GDM1 (cell line): ENCODE measurements at places on chromosomes 5 and 9.

DNA sequence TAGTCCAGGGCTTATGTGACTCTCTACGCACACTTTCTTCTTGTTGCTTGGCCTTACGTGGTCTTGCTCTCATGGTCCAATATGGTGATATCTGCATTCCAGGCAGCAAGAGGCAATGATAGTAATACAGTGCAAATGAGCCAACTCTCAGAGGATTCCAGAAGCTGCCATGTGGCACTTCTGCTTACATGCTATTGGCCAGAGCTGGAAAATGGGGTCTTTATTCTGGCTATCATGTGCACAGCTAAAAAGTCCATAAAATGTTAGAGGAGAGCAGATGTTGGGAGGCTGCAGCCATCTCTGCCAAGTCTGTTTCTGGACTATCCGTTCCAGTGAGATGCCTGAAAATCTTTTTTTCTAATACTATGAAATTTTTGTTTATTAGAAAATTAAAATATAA, 2.9 kb upstream of the SEPTIN8 start:
- DNase-seq = no peak

DNA sequence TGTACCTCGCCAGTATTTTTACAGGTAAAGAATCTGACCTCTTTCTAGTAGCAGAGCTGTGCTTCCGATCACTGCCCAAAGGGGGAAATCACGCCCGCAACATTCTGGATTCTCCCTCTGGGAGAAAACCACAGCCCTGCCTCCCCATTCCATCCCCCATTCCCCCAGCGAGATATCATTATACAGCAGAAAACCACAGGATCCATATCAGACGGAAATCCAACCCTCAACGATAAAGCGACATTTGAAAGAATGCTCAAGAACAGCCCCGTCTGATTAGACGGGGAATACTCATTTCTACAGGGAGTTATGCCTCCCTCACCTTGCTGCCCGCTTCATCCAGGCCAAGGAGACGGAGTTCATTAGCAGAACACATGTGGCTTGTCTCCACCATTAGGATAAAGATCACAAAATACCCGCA, 172.8 kb downstream of the COL23A1 start:
- DNase-seq = no peak

- no peak for DNase-seq
These were observed 364.4 kb downstream of the DNAH5 start for GRCh38 chr5:13580058-13580457.

DNA sequence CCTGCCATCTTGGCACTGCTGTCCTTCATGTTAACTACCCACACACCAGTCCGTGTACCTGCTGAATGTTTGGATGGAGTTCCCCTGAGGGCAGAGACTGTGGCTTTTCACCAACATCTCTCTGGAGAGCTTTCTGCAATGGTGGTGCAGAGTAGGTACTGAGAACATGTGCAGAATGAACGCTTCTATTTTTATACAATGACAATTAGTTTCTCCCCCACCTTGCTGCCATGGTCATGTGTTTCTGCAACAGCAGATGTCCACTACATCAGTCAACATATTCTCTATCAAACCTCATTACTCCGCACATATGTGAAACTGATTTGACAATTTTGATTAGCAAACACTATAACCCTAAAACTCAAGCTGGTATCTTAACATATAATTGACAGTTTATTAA, 14.5 kb downstream of the PTCH1 start:
- DNase-seq = no peak

GRCh38 chr9:108021096-108021710, 531.6 kb upstream of the KLF4 start:
- no peak for DNase-seq

- DNase-seq = no peak
These were observed 18.1 kb upstream of the GPX3 start for GRCh38 chr5:151002250-151002649.

- DNase-seq = no peak
These were observed 313.8 kb downstream of the SLF1 start for GRCh38 chr5:94932259-94932658.

GRCh38 chr9:98380065-98380681, 124.7 kb upstream of the TBC1D2 start:
- DNase-seq = no peak

DNA sequence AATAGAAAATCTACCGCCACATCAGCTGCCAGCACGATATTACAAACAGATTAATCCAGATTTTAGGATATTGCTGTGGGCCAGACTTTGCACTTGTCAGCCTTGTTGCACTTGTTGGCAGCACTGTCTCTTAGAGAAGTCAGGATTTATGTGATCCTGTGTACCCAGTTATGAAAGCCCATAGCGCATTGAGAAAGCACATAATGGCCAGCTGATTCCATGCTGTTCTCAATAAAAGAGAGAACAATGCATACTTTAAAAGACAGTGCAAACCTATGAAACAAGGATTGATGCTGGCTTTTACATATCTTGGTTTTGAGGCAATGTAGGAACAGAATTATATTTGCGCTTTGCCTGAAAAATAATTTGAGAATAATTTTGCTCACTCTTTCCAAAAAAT, 140.8 kb downstream of the CEP120 start:
- no peak for DNase-seq

DNA sequence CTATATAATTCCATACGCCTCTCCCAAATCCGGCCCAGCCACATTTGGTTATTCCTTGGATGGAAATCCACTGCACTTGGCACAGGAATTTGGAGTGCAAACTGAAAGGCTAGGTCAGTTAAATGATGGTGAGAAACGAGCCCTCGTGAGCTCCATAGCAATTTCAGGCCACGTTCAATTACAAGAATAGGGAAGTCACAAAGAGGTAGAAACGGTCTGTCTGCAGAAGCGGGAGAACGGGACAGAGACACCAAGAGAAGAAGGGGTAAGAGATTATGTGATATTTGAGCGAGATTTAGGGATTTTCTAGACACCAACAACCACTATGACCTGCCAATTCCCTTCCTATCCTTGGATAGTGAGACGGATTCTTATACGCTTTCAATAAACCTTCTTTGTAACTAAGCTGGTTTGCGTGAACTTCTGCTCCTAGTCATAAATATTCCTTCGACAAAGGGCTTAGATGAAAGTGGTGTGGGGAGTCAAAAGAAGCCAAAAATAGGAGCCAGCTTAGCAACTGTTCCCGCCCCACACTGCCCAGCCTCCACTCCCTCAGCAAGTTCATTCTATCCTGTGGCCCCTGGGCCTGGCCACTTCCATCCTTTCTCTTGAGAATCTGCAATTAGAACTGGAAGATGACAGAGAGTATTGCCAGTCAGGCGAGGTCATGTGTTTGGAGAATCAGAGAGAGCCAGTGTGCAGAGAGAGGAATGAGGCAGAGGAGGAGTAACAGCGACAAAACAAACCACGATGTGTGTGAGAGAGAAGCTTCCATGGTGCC, 118.4 kb downstream of the ZNF608 start:
- no peak for DNase-seq

- no peak for DNase-seq
These were observed 774.8 kb downstream of the BRINP1 start for GRCh38 chr9:118594428-118594827.

DNA sequence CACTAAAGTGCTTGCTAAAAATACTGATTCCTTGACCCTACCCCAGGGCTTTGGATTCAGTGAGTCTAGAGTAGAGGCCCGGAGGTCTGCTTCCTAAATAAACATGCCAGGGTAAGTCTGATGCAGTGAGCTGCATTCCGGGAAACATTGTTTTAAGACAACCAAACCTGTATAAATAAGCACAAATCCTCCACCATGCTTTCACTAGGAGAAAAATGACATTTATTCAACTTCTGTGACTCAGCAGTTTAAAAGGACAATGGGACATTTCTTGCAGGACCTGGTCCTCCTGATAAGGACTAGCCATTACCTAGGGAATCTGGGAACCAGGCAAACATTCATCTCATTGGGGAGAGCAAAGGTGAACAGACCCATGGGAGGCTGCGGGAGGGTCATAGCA, 335.3 kb downstream of the MLLT3 start:
- no peak for DNase-seq

- DNase-seq = no peak
These were observed 16.9 kb upstream of the FREM1 start for GRCh38 chr9:14926941-14927624.

GRCh38 chr9:14146201-14146874, 167.6 kb downstream of the NFIB start:
- no peak for DNase-seq

DNA sequence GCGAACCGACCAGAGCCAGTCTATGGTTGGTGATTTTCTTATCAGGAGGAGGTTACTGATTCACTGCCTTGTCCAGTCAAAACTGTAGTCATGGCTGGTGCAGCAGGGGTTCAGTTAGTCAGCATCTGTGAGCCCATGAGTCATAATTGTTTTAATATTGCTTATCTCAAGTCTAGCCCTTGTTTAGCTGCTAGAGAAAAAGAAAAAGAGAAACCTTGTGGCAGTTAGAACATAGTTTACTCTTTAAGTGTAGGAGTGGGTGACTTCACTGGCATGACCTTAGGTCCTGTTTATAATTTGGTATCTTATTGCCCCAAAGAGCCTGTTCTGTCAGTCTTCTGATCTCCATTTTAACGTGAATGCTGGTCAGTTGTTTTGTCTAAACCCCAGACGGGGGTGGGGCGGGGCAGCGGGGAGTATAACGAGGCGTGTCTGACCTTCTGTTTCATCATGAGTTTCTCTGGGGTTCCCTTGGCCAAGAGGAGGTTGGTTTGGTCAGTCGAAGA, 76.9 kb upstream of the NFIL3 start:
- no peak for DNase-seq

GRCh38 chr5:64939772-64940510, 171.2 kb downstream of the CWC27 start:
- DNase-seq = no peak

- no peak for DNase-seq
These were observed 218.6 kb downstream of the PJA2 start for GRCh38 chr5:109191153-109191558.

GRCh38 chr5:53430618-53431252, 49.7 kb upstream of the FST start:
- DNase-seq = no peak

DNA sequence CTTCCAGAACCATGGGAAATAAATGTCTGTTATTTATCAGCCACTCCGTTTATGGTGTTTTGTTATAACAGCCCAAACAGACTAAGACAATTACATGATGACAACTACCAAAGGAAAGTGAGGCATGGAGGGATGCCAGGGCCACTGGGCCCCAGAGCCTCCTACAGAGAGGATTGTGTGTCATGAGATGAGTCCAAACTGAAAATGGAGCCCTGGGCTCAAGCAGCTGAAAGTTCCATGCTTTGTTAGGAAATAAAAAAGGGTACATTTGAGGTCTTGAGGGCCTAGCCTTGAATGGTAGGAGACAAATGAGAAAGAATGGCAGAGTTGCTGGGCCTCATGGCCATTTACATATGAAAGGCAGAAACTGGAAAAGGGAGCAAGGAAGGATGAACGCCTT, 586.5 kb downstream of the CETN3 start:
- no peak for DNase-seq

DNA sequence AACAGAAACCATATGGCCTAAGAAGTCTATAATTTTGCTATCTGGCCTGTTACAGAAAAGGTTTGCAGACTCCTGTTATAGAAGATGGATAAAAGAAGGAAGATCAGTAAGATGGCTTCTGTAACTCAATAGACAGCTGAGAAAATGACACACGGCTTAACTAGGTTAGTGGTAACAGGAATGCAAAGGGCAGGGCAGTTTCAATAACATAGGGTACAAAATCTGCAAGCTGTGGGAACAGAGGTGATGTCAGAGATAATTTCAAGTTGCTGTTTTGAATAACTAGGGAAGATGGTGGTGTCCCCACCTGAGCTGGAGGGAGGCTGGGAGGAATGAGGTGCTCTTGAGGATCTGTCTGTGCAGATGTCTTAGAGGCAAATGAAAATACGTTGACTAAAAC, 106.5 kb downstream of the GLIS3 start:
- DNase-seq = no peak

DNA sequence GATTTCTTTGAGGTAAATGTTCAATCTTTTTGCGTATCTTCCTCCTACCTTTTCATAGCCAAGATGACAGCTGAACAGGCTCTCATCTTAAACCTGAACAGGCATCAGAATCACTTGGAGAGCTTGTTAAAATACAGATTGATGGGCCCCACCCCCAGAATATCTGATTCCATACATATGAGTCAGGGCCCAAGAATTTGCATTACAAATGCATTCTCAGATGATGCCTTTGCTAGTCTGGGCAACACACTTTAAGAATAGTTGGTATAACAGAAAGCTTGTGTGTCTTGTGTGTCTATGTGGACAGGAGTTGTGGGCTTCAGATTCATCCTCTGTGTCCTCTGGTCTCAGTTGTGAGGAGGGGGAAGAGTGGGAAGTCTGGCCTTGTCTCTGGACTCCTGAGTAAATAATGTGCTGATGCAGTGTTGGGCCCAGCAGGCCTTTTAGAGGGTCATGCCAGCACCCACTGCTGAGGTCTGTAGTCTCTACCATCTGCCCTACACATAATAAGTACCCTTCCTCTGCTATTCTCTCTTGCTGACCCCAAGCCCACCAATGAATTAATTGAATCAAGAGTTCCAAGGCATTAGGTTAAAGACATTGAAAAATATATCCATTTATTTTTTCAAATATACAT, 43.1 kb downstream of the PTCD2 start:
- no peak for DNase-seq

- DNase-seq = no peak
These were observed 970.2 kb upstream of the COX7C start for GRCh38 chr5:85647349-85648127.

GRCh38 chr5:138149530-138149929, 10.3 kb upstream of the NME5 start:
- no peak for DNase-seq
